ENCODE measurements at places on chromosomes 2 and 18. TPM values are rescaled to one million over a fixed set of nuclear protein-coding genes. Genes with fewer than 3 reads are reported as not detected.

The HK2 gene
- 7.5 TPM for total RNA-seq

The GALNT13 gene
- 17.2 TPM for total RNA-seq

The RAD51AP2 gene
- 0.80 TPM for total RNA-seq

The RUFY4 gene
- total RNA-seq, result not detected

The CHN1 gene
- total RNA-seq, result 1,179 TPM

The MC5R gene
- not detected for total RNA-seq

The MEIS1 gene
- 9.2 TPM for total RNA-seq

The NAT8 gene
- total RNA-seq, result not detected
